ENCODE measurements at places on chromosomes 16 and 17.

DNA sequence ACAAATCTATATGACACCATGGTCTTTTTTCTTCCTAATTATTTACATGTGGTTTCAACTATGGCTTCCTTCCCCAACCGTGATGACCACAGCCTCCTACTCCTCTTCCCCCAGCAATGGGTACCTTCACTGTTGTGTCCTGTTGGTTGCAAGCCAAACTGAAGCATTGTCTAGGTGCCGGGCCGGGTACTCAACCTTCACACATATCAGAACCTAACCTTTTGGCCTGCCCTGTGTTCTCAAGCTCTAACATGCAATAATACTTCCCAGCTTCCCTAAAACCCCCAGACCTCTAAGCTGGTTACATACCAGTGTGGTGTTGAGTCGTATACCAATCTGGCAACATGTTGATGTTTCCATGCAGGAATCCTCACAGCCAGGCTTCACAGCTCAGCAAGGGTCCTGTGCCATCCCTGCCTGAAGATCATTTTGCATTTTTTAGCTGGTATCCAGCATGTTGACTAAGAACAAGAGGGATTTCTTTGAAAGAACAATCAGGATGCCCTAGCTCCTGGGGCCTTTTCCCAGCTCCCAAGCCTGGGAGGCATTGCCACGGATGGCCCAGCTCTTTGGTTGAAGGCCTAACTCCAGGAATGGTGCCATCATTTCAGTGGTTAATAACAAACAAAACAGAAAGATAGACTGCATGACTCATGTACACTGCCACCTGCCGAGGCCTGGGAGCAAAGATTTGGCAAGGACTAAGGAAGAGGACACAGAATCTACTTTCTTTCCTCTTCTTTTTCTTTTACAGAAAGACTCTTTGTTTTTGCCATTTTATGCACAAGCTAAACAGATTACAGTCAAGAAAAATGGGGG, 373.7 kb upstream of the SALL1 start:
- DNase-seq = no peak

DNA sequence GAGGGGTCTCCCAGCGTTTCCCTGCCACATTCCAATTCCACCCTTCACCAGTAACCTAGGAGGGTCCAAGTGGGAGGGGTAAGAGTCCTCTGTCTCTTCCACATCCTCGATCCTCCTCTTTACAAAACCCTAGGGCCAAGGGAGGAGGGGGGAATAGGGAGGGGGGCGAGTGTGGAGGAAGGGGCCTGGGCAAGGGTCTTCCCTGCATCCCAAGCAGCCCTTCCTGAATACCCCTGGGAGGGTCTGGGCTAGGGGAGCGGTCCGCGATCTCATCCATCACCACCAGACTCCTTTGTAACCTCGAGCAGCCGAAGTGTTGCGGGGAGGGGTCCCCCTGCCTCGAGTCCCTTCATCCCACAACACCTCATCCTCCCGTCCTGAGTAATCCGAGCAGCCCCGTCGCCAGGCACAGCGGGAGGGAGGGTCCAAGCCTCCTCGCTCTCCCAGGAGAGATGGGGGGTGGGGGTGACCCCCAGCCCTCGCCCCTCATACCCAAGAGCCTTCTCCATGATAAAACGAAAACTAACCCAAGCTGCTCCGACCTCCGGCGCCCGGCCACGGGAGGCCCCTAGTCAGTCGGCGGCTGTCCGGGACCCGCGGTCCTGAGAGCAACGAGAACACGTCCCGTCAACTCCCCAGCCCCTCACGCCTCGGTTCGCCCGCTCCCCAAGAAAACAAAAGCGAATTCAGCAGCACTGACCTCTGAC, 502 bp downstream of the SMPD3 start:
- no peak for DNase-seq

GRCh38 chr16:55386534-55387296, 62.7 kb downstream of the IRX6 start:
- no peak for DNase-seq

DNA sequence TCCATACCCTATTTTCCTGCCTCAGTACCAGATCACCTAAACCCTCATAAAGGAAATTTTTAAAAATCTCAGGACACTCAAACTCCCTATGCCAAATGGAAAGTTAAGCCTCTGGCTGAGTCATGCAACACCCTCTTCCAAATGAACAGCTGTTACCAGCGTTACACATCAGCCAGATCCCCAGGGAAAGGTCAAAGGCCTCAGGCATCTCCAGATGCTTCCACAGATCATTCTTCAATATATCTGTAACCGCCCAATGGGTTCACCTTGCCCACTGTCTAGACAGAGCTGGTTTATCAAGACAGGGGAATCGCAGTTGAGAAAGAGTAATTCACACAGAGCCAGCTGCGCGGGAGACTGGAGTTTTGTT, 29.1 kb upstream of the SHCBP1 start:
- no peak for DNase-seq

DNA sequence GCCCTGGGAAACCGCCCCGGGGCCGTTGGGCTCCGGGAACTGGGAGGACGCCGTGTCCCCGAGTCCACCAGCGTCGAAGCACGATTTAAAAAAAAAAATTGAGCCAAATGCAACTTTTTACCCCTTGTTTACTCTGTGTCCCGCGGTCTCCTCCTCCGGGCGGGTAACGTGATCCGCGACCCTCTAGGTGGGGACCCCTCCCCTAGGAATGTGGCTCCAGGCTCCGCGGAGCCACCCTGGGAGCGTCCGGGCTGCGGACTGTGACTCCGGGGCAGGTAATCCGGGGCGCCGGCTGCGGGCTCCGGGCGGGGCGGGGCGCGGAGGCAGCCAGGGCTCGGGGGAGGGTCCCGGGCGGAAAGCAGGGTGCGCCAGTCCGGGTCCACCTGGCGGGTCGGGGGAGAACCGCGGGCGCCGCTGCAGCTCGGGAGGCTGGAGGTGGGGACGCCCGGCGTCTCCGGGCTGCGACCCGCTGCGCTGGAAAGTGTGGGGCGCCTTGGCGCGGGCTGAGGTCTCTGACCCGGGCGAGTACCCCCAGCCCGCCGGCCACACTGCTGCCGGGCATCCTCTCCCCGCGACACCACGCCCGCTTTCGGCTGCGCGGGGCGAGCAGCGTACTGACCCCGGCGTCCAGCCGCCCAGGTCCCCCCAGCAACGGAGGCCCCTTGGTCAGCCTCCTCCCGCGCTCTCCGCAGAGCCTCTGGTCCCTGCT, 852 bp upstream of the HELZ start:
- peak; percentile 37 for DNase-seq

DNA sequence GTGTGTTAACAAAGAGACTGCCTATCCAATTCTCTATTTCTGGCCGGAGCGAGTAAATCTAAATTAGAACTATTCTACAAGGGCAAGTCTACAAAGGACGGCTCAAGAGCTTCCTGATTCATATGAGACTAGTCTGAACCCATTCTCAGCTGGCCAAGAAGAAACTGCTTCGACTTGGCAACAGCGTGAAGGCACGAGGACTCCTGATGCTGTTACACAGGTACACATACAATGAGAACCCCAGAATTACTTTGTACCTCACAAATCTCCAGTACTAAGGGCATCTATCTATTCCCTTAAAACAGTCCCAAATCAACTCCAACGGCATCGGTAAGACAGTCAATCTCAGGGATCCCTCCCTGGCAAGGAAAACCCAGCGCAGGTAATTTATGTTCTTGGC, 1.5 kb downstream of the CRK start:
- DNase-seq = no peak

DNA sequence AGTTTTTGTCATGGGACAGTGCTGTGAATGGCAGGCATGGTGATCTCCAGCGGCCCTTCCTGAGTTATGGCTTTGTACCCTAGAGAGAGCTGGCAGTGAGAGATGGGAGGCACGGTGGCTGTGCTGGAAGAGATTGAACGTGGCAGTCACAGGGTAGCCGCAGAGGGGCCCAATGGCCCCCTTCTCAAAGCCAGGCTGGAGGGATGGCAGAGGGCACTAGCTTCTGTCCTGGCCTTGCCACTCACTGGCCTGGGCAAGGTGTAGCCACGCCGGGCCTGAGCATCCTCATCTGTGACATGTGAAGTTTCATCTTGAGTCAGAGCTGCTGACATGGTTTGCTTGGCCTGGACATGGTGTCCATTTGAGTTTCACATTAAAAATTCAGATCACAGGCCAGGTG, 3.9 kb upstream of the ATP2A1 start:
- no peak for DNase-seq

DNA sequence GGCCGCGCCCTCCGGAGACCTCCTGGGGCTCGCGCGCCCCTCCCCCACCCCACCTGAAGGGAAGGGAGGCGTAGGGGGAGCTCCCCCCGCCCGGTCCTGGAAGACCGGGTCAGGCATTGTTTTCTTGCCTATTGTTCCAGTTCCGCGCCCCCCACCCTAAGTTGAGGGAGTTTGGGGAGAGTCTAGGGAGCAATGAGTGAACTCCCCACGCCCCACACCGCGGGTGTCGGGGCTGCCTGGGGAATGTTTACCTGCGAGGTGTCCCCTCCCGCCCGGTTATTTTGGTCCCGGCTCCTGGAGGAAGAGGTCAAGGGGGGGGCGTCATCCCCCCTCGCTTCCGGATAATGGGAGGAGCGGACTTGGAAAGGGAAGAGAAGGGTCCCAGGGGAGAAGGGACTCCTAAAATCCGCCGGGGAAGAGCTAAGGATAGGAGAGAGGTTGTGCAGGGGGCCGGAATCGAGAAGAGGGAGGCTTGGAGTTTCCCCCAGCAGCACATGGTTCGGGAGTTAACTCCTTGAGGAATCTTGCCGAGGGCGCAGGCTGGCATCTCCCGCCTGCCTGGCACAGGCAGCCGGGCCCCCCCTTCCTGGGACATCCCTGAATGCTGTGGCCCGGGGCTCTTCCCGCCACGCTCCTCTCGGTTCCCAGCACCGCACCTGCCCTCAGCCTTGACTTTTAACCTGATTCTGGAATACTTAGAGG, 881 bp downstream of the MLLT6 start:
- DNase-seq = no peak

- no peak for DNase-seq
These were observed 3.7 kb upstream of the ZNF19 start for GRCh38 chr16:71492786-71493185.

- DNase-seq = no peak
These were observed 24.2 kb downstream of the MPG start for GRCh38 chr16:102060-102855.

DNA sequence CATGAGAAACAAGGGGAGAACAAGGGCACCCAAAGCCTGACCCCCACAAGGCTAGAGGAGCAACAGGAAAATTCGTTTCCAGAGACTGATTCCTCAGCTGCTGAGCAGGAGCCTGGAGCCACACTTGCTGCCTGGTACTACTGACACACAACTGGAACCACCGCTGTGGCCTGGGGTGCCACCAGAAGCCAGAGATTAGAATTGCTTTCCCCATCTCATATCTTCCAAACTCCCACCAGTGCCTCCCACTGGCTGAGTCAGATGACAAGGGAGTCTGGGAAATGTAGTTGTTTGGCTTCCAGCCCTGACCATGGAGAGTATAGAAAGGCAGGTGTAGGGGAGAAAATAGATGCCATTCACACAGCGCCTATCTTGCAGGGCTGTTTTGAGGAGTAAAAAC, 4.1 kb upstream of the TMEM11 start:
- no peak for DNase-seq

GRCh38 chr16:67860589-67861398, 12.1 kb upstream of the EDC4 start:
- no peak for DNase-seq

DNA sequence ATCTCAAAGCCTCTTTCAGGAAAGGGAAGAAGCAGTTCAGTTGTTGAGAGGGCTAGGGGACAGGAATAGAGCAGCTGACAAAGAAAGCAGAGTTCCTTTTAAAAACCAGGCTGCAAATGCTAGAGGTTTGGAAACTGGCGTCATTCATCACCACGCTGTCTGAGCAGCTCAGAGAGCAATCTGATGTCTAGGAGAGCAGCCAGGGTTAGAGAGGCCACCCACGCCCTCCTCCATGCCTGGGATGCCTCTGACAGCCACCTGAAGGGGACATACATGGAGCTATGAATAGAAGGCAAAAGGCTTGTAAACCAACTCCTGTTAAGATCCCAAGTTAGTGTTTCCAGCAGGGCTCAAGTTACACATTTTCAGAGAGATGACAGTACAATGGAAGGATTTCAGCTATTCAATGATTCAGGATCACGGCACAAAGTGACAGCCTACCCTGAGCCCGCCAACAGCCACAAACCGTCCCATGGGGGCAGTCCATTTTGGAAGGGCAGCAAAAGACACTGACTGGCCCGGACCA, 12.4 kb downstream of the RAB5C start:
- DNase-seq = no peak

DNA sequence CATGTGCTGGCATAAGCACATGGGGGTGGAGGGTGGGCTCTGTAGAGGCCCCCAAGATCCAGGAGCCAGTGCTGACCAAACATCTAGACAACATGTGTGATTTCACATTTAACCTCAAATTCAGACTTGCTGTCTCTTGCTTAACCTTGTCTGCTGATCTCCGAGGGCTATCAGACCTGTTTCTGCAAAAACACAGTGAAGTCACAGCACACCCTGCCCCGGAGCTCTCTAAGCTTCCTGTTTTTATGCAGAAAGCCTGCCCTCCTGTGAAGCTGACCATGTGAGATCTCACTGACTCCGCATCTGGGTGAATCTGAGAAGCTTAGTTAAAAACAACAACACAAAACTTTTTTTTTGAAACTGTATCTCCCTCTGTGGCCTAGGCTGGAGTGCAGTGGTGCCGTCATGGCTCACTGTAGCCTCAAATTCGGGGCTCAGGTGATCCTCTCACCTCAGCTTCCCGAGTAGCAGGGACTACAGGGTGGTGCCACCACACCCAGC, 6.6 kb upstream of the DPEP2 start:
- DNase-seq = peak; percentile 82

Data from CD4-positive, alpha-beta T cell treated with Interleukin-1 beta for 1 hour (primary cell).